Body of pancreas (tissue), 4 donors: ENCODE measurements at places on chromosomes 11 and 22.

- no peak overlapping the region for H3K27ac ChIP-seq
- peaks cover 18% of the 10 kb centered on the region for H3K4me1 ChIP-seq
- H3K4me3 ChIP-seq = no peak overlapping the region
These were observed 28.3 kb downstream of the LARGE1 start for GRCh38 chr22:33891992-33892391.

- H3K4me3 ChIP-seq = no peak overlapping the region
- H3K27ac ChIP-seq = no peak overlapping the region
- H3K36me3 ChIP-seq = no peaks in the 10 kb centered on the region
- H3K4me1 ChIP-seq = peaks cover 25% of the 10 kb centered on the region
- H3K27me3 ChIP-seq = no peaks in the 10 kb centered on the region
These were observed 5.6 kb downstream of the TMA7B start for GRCh38 chr22:39965748-39966147.

GRCh38 chr11:6111673-6112072, 4.2 kb downstream of the OR56B4 start:
- no peak overlapping the region for H3K4me3 ChIP-seq
- no peak for DNase-seq
- H3K36me3 ChIP-seq = no peaks in the 10 kb centered on the region

DNA sequence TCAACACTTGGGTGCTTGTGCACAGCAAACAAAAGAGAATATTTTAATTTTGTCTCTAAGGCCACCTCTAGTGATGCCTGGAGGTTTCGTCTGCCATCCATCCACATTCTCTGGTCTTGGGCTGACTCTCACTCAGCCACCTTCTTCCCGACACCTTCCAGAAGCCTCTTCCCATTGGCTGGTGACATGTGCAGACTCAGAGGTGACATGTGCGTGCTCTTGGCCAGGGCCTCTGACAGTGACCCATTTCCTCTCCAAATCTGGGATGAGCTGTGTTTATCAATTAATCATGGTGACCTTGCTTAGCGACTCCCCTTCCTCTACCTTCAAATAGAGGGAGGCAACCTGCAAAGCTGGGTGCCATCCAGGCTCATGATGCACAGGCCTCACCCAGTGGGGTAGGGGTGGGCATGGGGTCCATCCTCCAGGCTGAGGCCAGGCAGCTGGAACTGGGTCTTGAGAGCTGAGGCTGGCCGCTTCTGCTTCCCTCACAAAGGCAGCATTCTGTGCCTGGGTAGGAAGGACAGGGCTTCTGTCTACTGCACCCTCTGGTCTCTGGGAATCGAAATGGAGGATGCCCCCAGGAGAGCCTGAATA, 91.8 kb downstream of the DHCR7 start:
- no peak overlapping the region for H3K27ac ChIP-seq
- DNase-seq = no peak
- H3K4me3 ChIP-seq = no peak overlapping the region
